ENCODE measurements at places on chromosomes 2 and 18.

GRCh38 chr2:47004905-47005495 is 89.4 kb upstream of the MCFD2 start:
- no peak for DNase-seq

- DNase-seq, result no peak
These were observed 40.3 kb downstream of the CYP27C1 start for GRCh38 chr2:127179766-127180165.

DNA sequence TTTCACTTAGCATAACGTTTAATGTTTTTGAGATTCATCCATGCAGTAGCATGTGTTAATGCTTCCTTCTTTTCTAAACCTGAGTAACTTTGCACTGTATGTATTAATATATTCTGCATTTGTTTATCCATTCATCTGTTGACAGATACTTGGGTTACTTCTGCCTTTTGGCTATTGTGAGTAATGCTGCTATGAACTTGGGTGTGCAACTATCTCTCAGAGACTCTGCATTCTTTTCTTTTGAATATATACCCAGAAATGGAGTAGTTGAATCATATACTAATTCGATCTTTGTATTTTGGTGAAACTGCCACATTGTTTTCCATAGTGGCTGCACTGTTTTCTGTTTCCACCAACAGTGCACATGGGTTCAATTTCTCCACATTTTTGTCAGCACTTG is 128.3 kb downstream of the SH3BP4 start:
- no peak for DNase-seq

GRCh38 chr2:28656937-28657615 is 94.6 kb upstream of the PPP1CB start:
- no peak for DNase-seq

DNA sequence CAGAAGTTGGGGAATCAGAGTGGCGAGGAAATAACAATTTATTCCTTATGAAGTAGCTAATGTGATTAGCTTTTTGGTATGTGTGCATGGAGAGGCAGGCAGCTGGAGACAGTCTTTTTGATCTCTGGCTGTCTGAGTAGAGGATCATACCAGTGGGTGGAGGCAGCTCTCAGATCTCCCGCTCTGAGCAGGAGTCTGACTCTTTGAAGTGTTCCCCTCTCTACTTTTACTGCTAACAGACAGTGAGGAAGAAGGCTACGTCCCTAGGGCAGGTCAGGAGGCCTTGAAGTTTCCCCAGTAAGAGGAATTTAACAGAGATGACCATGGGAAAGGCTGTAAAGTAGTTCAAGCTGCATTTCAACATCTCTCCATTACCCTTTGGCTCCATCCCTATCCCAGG is 111.9 kb upstream of the REG3A start:
- DNase-seq, result no peak

DNA sequence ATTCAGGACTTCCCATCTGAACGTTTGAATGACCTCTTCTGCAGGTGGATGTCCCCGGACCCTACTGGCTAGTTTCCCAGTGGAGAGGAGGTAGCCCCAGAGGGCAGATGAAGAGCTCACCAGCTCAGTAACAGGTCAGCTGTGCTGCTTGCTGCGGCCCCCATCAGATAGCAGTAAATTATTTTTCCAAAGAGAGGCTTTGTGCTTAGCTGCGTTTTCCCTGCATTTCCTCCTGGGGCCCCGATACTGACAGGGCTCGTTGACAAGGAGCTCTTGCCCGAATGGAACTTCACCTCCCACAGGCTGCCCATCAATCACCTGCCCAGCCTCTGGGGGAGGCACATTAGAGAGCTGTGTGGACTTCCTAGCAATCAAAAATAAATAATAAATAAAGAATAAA is 185.8 kb downstream of the DOK6 start:
- no peak for DNase-seq

DNA sequence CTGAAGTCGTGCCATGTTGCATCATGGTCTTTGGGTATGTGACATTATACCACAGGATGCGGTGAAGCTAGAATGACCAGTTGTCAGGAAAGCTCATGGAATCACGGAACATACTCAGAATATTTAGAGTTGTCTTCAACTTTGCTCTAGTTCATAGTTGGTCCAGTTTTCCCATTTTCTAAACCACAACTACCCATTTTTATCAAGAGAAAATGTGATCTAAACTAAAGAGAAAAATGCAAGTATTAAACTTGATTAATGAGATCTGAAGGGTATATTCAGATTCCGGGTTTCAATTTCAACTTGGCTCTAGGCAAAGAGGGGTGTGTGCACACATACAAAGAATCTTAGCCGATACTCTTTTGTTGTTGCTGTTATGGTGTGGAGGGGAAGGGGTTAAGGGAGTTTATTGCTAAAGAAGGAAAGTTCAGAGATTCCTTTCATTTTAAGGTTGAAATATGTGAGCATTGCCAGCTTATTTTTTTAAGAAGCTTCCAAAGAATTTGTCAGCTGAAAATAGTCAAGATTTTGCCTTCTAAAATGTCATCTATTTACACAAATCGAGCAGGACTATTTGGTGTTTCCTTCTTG is 516.6 kb upstream of the ZEB2 start:
- DNase-seq, result no peak

DNA sequence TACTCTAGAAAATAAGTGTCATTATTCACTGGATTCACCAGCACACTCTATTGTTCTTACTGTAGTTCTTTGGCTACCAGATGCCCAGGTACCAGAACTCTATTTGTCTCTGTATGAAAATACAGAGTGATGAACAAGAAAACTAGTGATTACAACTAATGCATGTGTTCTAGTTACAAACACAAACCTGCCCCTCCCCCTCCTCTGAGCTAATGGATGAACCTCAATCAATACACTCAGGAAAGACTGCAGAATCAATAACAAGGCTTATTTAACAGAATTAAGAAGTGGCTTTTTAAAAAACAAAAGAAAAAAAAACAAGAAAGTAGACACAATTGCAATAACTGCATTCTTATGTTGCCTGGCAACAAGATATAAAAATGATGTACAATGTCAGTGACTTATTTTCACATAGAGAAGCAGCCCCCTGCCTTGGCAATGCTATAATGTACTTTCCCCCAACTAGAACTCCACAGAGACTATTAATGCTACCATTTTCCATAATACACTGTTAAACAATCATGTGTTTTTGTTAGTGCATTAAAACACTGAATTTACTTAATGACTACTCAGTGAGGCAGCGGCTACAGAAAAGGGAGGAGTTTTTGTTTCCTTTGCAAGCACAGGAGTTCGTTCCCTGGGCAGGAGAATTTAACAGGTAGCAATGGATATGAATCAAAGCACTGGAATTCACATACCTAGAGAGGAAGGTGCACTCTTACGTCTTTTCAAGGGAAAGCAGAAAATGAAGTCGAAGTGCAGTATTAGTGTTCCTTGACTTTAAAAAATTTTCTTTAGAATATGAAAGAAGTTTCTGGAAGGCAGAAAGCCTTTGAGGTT is 318.8 kb upstream of the REV1 start:
- peak; percentile 6 for DNase-seq

- no peak for DNase-seq
These were observed 1207.3 kb downstream of the DPP10 start for GRCh38 chr2:115649731-115650130.

DNA sequence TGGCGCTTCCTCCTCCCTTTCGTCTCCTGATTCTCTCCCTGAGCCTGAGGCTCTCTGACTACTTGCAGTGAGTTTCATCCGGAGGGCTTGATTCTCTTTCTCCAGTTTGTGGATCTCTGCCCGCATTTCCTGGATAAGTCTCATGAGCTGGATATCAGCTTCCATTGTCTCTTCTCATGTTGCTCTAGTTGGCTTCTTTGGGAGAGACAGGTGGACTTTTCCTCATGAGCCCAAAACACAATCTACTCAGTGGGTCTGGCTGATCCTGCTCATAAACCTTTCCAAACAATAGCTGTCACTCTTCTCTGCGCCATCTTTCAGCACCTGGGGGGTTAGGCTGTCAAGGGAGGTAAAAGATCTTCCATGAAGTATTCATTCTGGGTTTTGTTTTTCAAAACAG is at the start of gene CCDC195:
Gene CCDC195 (minus strand): TSS at position 165 of the 400 bp plus-strand sequence. CDS start 0 bp downstream, at position 165.
- DNase-seq, result no peak

DNA sequence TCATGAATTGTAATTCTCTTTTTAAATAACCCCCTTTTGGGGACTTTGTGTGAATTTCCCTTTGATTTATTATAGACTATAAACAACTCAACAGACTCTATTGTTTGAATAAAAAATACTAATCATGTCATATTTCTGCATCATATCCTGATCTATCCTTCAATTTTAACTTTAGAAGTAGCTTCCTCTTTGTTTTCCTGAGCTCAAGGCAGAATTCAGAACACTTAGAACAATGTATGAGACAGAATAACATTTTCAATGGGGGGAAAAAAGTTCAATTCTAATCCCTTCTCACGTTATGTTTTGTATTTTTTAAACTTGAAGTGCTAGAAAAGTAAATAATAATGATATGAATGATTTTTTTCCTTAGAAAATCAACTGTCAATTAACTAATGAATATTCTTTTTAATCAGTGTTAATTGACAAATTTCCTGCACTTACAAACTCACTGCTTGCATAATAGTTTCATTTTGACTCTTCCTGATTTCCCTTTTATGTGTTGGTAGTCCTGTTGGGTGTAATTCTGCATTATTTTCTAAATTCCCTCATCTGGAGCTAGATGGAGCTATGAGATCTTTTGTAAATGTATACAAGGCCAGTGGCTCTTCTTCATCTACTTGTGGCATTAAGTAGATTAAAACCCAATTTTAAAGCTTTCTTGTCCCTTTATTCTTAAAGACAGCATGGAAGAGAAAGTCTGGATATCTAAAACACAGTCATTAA is 326.1 kb downstream of the PARD3B start:
- DNase-seq, result peak; percentile 41

DNA sequence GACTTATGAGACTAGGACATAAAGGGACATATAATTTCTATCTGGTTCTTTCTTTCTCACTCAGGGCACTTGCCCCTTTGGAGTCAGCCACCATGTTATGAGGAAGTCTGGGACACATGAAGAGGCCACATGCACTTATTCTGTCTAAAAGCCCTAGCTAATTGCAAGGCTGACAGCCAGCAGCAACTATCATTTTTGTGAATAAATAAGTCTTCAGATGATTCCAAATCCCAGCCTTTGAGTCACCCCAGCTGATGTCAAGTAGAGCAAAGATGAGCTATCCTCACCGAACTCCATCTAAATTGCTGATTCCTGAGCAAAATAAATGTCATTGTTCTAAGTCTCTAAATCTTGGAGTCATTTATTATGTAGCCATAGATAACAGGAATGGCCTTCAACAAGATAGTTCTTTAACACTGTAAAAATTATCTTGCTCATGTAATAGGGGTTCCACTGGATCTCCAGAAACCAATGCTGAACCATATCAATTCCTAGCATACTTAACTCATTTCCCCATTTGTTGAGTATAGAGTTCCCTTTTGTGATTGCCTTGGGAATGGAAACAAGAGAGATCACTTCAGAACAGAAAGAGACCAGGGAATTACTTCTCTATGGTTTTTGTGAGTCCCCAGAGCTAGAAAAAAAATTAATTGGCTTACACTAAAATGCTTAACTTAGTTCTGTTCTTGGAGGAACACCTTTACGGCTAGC is 50.6 kb upstream of the FN1 start:
- no peak for DNase-seq

DNA sequence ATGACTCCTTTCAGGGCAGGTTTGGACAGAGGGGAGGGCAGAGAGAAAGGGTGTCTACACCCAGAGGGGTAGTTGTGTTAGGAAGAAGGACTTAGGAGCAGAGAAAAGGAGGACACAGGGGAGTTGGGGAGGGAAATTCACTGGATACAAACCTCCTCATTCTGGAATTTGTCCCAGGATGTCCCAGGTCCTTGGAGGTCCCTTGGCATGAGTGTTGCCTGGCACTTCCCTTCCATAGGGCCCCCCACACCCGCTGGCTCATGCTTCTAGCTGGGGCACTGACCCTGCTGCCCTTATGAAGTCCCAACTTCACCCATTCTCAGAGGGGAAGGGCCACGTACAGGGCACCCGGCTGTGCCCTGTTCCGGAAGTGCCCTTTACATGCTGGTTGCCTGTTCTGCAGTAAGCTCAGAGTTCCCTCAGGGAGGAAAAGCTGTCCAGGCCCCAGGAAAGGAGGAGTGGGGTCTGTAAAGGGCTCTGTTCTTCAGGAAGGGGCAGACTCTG is 93.6 kb upstream of the SMAD2 start:
- no peak for DNase-seq

DNA sequence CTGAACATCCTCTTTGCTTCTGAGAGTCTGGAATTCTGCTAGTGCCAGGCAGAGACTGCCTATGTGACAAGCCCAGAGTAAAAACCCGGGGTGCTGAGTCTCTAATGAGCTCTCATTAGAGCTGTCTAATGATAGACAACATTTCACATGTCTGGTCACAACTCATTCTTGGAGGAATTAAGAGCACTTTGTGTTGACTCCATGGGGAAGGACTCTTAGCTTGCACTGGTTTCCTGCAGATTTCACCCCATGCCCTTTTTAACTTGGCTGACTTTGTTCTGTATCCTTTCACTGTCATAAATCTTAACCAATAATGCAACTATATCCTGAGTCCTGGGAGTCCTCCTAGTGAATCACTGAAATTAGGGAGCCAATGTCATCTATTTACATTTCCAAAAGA is 33.5 kb downstream of the FBXO15 start:
- DNase-seq, result no peak

GRCh38 chr2:3807853-3808252 is 104.5 kb downstream of the DCDC2C start:
- no peak for DNase-seq

DNA sequence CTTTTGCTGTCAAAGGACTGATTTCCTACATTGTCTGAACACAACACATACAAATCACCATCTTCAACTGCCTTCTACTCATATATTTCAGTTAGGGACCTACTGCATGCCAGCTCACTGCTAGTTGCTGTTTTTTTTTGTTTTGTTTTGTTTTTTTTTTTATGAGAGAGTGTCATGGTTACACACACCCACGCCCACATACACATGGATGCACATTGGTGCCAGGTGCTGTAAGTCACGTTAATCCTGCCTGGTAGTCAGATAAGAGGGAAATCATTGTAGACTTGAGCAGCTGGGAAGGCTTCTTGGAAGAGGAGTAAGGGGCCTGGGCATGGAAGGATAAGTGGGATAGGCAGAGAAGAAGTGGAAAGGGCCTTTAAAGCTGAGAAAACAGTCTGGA is 209.9 kb downstream of the TDRD15 start:
- peak; percentile 70 for DNase-seq

- DNase-seq, result no peak
These were observed 2.4 kb downstream of the TEKT4 start for GRCh38 chr2:94873362-94874276.

DNA sequence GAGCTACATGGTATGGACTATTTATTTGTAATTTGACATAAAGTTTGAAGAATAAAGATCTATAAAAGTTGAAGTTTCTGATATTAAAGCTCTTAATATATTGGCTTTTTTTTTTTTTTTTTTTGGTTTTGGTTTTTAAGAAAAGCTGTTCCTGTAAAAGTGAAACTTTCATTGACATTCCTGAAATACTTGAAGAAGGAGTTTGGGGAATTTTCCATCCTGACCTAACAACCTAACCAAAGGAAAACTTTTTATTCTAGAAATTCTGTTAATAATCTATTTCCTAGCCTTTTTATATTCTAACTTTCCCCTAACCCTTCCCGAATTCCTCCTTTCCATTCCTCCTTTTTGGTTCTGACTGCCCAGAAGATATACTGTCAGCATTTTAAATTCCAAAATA is 83.7 kb downstream of the ACSL3 start:
- DNase-seq, result no peak
